ENCODE measurements at places on chromosomes 16 and 17.

GRCh38 chr17:4950746-4951204, at the start of gene ENO3:
TSS of gene ENO3 (plus strand) at chr17:4951119. CDS start at chr17:4951830, 711 bp downstream.
- no peak for DNase-seq

- DNase-seq = no peak
Measured at GRCh38 chr17:79843474-79843815, 4.2 kb upstream of the CBX4 start.

- no peak for DNase-seq
Measured at GRCh38 chr17:66357037-66357436, 54.6 kb downstream of the PRKCA start.

DNA sequence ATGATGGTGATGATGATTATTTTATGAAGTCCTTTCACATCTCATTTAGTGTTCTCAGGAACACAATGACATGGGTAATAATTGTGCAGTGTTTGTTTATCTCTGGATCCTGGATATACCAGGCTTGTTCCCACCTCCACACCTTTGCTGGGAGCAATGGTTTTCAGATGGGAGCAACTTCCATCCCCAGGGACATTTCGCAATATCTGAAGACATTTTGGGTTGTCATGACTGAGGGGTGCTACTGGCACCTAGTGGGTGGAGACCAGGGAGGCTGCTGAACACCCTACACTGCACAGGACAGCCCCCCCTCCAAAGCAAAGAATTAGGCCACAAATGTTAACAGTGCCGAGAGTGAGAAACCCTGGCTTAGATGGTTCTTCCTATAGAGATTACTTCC, 13.5 kb upstream of the SALL1 start:
- DNase-seq = no peak

DNA sequence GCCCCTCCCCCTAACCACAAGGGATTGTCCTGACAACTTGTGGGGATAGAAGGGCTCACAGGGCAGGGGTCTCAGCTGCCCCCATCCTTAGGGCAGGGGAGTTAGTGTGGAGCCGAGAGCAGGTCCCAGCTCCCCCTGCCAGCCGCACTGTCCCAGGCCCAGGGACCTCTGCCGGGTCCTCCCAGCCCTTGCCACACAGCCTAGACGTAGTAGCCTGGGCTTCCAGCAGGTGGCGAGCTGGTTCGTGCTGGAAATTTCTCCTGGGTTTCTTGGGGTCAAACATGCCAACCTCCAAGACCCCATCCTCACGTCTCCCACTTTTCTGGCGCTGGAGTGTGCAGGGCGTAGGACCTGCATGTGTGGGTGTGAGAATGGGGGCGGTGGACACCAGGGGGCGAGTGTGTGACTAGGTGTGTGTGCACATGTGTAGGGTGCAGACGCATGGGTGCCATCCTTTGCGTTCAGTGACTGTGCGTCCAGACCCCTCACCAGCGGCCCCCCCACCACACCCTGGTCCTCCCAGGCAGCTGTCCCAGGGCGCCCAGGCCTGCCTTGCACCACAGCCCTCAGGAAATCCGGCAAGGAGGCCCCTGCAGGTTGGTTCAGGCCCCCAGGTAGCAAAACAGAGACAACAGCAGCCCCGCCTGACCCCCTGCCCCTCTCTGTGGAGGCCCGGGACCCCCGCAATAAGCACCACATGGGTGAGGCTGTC, 29.5 kb downstream of the SBK1 start:
- DNase-seq = no peak

DNA sequence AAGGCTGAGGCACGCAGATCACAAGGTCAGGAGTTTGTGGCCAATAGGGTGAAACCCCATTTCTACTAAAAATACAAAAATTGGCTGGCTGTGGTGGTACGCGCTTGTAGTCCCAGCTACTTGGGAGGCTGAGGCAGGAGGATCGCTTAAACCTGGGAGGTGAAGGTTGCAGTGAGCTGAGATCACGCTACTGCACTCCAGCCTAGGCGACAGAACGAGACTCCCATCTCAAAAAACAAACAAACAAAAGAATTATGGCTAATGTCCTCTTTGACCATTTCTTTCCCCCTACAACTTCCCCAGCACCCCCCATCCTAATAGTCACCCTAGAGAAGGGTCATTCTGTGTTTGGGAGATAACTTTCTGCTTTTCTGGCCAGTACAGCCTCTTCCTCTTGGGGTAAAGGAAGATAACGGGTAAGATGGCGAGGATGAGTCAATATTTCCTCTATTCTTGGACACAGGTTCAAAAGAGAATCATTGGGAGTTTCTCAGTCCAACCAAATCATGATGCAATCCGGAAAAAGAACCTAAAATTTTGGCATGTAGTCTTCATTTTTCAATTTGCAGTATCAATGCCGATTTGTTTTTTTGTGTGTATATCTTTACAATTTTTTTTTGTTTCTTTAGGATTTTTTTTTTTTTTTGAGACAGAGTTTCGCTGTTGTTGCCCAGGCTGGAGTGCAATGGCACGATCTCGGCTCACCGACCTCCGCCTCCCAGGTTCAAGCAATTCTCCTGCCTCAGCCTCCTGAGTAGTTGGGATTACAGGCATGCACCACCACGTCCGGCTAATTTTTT, 107.6 kb upstream of the MED13 start:
- no peak for DNase-seq

DNA sequence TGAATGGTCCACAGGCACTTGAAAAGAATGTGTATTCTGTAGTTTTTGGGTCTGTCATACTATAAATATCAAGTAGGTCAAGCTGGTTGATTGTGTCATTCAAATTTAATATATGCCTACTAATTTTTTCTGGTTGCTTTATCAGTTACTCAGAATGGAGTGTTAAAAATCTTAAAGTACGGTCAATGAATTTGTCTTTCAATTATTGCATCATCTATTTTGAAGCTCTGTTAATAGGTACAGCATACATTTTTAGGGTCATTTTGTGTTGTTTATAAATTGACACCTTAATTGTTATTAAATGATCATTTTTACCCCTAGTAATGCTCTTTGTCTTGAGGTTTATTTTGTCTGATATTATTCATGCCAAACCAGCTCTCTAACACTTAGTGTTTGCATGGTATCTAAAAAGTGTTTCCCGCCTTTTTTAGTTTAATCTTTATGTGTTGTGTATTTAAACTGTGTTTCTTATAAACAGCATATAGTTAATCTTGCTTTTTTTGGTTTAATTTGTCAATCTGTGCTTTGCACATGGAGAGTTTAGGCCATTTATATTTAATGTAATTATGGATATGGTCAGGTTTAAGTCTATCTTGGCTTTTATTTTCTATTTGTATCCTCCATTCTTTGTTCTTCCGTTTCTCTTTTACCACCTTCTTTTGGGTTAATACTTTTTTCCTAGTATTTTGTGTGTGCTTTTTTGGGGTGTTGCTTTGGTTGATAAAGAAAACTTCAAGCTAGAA, 204.9 kb upstream of the EEF2KMT start:
- DNase-seq = no peak

DNA sequence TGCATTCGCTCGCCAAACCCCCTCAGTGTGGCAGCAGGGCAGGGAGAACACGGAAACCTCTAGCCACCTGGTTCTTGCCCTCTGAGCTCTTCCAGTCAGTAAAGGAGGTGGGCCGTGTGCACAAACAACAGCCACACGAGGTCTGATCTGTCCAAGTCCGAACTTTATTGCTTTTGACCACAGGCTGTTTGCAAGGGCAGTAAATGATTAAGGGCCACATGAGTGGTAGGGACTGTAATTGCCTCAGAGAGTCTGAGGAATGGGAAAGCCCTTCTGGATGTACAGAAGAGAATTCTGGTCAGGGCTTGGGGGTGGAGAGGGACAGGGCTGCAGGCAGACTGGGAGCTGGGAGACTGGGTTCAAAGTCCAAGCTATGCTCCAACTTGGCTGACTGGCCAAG, 75.7 kb upstream of the LHX1 start:
- DNase-seq = no peak

- no peak for DNase-seq
Measured at GRCh38 chr17:8475781-8476180, 40.1 kb downstream of the NDEL1 start.

Data from kidney glomerular epithelial cell (primary cell).